ENCODE measurements at places on chromosomes 13 and 19.

- no peak for DNase-seq
Observed at GRCh38 chr13:40149611-40150274, 494.3 kb downstream of the COG6 start.

DNA sequence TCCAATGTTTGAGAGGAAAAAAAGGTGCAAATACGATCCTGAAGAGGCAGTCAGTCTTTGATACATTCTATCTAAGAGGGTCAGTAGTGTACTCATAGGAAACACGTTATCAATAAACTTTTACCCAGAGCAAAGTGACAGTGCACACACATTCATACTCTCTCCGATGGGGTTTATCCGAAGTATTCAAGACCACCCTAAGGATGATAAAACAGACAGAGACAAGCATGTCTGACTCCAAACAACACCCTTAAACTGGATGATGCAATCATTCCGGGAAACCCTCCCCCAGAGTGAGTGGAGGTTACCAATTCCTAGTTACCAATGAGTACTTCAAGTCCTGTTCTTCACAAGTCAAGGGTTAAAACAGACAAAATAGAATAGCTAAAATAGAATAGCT, 79.1 kb downstream of the DNAJC3 start:
- DNase-seq, result no peak

GRCh38 chr13:66341635-66342377, 888.3 kb downstream of the PCDH9 start:
- DNase-seq, result no peak

- no peak for DNase-seq
Observed at GRCh38 chr13:42875475-42876269, 94.3 kb downstream of the FAM216B start.

GRCh38 chr13:88648598-88649373, 977.6 kb downstream of the SLITRK5 start:
- DNase-seq, result peak; percentile 44
